ENCODE measurements at places on chromosomes 3 and 15.
A peak's percentile ranks its signal among the peaks of the same experiment; 100 is the strongest.

GRCh38 chr15:95557226-95558046 lies 773.1 kb upstream of the NR2F2 start:
- DNase-seq: no peak

DNA sequence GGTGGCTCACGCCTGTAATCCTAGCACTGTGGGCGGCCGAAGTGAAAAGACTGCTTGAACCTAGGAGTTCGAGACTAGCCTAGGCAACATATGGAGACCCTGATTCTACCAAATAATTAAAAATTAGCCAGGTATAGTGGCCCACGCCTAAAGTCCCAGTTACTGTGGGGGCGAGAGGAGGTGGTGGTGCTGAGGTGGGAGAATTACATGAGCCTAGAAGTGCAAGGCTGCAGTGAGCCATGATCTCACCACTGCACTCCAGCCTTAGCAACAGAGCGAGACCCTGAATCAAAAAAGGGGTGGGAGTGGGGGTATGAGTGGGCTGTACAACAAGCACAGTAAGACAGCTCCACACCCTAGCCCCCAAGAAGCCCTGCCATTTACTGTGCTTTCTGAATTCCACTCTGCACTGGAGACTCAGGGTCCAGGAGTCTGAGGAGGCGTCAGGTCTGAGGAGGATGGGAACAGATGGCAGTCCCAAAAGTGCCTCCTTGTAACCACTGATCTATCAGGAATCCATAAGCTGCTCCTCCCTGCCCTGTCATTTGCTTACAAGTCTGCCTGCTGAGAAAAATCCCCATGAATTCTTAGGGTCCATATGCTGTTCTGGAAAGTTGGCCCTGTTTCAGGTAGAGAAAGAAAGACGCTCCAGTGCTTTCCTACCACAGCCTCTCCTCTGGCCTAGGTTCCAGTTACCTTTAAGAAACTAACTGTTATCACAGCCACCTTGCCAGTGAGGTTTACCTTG lies 171.1 kb downstream of the MAGI1 start:
- no peak for DNase-seq

DNA sequence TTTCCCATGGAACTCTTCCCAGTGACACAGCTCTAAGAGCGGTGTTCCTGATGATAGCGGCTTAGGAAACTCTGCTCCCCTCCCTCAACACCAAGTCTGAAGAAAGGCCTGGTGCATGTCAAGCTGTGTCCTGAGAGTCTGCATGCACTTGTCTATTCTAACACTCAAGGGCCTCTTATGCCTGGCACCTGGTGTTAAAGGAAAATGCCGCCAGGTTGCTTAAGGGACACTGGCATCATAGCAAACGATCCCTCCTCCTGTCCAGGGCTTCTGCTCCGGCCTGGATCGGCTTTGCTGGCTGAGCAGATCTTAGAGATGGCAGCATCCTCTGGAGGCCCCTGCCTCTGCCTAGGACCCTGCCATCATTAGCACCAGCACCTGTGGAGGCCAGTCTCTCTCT lies 121.7 kb downstream of the MEGF11 start:
- no peak for DNase-seq

- DNase-seq: peak; percentile 35
Observed at GRCh38 chr3:3799173-3800079, at the start of gene LRRN1. Gene LRRN1, plus strand, starts transcription at chr3:3799431. Its CDS starts 45,211 bp downstream, at chr3:3844642.

Measured in GM10248 (cell line).